ENCODE measurements at places on chromosomes 11 and 22.

GRCh38 chr22:30445438-30446145 is 20.0 kb downstream of the MTFP1 start:
- DNase-seq, result no peak

- no peak for DNase-seq
Measured at GRCh38 chr22:44676441-44677352, 25.3 kb upstream of the PRR5 start.

- no peak for DNase-seq
Measured at GRCh38 chr11:134863294-134863693, 451.3 kb upstream of the B3GAT1 start.

DNA sequence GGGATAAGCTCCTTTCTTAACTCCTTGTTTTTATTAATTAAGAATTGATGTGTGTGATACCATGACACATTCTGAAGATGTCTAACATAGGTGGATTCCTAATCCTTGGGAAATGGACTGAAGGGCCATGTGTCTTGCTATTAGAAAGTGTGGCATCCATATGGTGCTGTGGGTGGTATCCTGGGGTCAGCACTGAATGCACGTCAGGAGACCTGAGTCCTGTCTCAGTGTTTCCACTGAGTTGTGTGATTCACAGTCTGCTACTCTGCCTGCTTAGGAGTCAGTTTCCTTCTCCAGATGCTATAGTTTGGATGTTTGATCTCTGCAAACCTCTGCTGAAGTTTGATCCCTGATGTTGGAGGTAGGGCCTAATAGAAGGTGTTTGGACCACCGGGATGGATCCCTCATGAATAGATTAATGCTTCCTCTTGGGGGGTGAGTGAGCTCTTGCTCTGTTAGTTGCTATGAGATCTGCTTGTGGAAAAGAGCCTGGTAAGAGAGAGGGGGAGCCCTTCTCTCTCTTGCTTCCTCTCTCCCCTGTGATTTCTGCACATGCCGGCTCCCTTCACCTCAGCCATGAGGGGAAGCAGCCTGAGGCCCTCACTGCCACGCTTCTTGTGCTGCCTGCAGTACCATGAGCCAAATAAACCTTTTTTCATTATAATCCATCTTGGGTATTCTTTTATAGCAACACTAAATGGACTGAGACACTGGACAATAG is 666.5 kb downstream of the NTM start:
- no peak for DNase-seq

- DNase-seq, result no peak
Measured at GRCh38 chr11:19843079-19843478, 130.4 kb downstream of the NAV2 start.

GRCh38 chr11:121112498-121113455 is 11.7 kb downstream of the TECTA start:
- DNase-seq, result no peak

- DNase-seq, result no peak
Measured at GRCh38 chr11:126217491-126217890, 5.9 kb downstream of the FAM118B start.

- DNase-seq, result no peak
Measured at GRCh38 chr22:24043958-24044357, 32.9 kb downstream of the CABIN1 start.

DNA sequence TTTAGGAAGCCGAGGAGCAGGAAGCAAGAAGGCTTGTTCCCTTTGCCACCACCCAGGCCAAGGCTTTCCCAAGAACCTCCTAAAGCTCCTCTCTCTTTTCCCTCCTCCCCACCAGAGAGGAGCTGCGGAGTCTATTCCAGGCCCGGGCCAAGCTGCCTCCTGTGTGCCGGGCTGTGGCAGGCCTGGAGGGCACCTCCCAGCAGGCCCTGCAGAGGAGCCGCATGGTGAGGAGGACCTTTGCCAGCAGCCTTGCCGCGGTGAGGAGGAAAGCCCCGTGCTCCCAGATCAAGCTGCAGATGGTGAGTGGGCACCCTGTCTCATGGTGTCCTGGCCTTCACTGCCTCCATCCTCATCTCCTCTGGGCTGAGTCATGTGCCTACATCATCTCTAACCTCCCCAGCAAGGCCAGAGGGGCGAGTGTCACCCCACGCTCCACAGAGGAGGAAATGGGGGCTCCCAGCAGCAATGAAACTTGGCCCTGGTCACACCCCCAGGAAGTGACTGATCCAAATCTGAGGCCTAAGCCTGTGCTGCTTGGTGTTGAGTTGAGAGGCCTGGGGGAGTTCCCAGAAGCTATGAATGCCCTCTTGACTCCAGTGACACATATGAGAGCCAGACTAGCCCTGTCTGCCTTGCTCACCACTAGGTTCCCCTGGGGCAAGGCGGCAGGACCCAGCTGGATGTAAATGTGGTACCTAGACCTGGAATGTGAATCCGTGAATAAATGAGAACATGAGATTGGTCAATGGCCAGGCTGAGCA is 104.2 kb downstream of the MYO18B start:
- DNase-seq, result no peak

DNA sequence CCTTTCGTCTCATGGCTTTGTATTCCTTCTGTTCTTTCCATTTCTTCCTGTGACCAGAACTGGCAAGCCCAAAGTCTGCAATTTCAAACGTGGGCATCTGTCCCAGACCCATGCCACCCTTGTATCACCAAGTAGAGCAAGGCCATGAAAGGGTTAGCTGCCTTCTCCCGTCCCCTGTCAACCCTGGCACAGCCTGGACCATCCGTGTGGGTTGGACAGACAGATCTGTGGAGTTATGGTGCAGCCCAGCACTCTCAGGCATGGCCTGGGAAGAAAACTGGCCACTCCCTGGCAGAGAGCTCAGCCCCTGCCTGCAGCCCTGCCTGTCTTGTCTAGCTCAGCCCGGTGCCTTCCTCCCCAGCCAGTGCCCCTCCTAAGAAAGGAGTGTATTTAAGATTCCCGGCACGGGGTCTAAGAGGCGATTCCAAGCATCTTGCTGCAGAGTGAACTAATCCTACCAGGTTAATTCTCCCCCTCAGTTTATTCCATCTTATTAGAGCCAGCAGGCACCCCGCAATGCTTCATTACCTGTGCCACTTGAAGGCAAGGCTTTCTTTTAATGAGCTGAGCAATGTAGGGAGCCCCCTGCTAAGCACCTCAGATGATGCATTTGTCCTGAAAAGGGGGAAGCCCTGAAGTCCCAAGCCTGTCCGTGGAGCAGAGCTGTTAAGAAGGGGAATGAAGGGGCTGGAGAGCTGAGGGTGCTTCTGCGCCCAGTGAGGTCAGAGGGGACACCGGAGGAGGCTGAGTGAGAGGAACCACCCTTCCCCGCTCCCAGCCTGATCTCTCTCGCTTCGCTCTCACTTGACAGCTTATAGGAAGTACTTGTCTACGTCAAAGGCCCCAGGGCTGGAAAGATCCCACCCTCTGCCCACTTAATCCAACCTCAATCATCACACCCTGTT is 130.6 kb downstream of the SPATA19 start:
- DNase-seq, result no peak

- DNase-seq, result no peak
Measured at GRCh38 chr11:34074391-34074790, 22.9 kb downstream of the CAPRIN1 start.

DNA sequence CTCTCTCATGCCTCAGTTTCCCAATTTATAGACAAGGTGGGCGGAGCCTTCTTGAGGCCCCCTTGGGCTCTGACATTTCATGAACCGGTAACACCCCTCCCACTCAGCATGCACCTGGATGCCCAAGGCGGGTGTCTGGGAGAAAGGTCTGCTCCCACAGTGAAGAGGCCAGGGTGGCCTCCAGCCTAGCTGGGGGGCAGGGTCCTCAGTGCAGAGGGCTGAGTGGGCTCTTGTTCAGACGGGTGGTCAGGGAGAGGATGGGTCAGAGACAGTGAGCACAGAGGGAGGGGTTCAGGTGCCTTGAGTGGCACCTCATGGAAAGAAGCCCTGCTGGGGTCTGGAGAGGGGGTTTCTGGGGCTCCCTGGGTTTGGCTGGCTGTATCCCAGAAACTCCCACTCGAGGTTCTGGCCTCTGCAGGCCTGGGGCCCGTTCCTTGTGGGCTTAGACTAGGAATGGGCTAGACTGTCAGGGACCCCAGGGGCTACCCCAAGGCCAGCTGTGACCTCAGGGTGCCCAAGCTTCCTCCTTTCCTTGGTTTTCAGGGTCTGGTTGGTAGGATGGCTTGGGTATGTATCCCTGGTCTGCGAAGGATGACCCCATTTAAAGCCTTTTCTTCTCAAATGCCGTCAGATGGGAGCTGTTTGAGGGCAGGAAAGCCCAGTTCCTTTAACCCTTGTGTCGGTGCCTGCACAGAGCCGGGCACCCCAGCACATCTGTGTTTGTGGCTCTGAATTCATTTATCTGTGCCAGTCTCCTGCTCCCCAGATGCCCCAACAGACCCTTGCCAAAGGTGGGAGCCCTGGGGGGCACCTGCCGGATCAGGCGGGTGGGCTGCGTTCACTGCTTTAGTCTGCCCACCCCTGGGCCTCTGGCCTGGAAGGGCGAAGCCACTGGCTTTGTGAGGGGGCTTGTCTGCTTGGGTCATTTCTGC is 1.2 kb downstream of the SYNGR1 start:
- no peak for DNase-seq

DNA sequence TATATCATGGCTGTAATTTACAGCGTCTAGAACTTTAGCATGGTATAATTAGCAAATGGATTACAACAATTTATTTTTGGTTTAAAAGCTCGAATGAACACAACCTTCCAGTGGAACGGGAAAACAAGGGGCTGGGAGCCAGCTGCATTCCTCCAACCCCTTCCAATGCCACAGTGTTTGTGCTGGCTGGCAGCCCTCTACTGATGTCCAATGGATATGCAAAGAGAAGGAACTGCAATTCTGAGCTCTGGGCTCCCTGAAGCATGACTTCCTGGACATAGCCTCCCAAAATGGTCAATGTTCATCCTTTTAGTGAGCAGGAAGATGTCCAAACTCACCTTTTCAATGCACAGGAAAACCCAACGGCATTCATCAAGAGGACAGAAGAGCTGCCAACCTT is 288.3 kb downstream of the TENM4 start:
- DNase-seq, result no peak

DNA sequence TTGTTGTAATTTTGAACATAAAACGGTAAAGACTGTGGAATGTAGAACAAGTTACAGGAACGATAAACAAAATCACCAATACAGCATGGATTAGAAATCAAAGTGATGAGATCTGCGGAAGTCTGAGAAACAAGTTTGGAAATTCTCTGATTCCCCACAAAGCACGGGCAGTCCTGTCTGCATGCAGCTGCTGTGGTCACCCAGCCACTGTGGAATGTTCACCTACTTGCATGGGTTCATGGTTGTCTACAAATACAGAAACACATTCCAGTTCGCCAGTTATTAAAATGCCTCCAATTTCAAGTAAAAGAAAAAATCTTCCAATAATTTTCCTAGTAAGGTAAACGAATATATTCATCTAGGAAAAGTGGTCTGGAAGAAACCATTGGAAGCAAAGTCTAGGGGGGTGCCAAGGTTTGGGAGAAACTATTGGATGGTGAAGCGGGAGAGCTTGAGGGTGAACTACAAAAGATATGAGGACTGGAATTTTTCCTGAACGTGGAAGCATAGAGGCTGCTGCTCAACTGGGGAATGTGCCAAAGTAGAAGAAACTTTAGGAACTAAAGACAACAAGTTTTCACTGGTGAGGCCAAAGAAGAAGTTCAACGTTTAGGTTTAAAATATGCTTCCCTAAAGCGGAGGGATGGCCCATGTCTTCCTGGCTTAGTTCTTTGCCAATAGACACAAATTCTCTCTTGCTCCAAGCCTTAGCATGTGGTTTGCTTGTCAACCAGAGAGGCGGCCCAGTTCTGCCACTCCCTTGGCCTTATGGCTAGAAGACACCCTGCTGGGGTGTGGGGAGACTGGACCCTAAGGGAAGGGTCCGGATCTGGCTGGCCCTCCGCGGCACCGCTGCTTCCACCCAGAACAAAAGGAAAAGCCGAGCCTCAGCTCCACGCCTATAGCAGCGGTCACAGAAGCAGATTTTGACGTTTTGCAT is 70.2 kb downstream of the CTTN start:
- DNase-seq, result no peak

- DNase-seq, result no peak
Measured at GRCh38 chr22:39241794-39242594, 2.8 kb downstream of the PDGFB start.
